ENCODE measurements at places on chromosomes 16 and 17.

GRCh38 chr17:48219617-48220016, 112.1 kb downstream of the SNX11 start:
- no peak for DNase-seq

- no peak for DNase-seq
Observed at GRCh38 chr17:6454495-6455320, 10.5 kb downstream of the PIMREG start.

GRCh38 chr17:14725729-14726128, 424.8 kb downstream of the HS3ST3B1 start:
- no peak for DNase-seq

- no peak for DNase-seq
Observed at GRCh38 chr17:11608396-11608795, 10.1 kb downstream of the DNAH9 start.

- DNase-seq = no peak
Observed at GRCh38 chr16:70685061-70685937, 554 bp downstream of the MTSS2 start.

DNA sequence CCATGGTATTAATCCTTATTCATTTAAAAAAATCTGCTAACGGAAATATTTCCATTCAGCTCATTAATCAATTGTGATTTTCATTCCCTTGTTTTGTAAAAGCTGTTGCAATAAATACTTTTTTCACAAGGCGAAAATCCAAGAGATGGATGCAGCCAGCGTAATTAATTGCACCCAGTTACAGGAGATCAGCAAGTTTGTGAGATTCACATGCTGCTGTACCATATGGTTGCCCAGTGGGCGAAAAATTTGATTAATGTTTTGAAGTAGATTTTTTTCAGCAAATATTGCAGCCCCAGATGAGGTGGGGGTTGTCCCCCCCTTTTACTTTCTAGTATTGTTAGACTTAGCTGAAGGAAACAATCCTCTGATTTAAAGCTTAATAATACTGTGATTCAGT, 186.6 kb downstream of the WWOX start:
- DNase-seq = no peak

GRCh38 chr16:56295739-56296527, 104.6 kb downstream of the GNAO1 start:
- no peak for DNase-seq

DNA sequence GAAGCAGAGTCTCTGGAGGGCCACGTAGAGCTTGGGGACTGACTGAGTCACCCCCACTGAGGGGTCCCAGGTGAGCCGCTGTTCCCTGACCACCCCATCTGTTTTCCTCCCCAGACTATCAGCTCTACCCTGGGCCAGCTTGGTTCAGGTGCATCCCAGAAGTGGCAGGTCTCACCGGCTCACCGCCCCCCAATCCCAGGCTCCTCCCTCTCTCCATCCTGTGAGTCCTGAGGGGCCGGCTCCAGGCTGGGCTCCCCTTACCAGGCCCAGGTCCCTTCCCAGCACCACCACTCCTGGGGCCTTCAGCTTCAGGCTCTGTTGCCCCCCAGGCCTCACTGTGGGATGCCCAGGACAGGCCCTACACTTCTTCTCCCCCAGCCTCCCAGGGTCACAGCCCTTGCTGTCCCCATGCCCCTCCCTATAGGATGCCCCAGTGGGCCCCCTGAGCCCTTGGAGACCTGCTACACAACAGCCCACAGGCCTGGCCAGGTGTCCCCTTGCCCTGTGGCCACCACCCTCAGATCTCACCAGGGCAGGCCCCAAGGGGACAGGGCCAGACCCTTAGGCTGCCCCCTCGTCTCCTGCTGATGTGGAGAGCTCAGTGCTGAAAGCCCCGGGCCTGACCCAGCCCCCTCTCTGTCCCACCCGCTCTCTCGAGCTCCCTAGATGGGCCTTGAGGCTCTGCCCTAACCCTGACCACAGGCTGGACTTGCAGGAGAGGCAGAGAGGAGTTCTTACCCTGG, 40.4 kb downstream of the TNFRSF13B start:
- DNase-seq = no peak

All from RWPE1 (cell line).